ENCODE measurements at places on chromosomes 6 and 20.

- no peak for DNase-seq
Observed at GRCh38 chr6:65706436-65706835, 590 bp downstream of the EYS start.

DNA sequence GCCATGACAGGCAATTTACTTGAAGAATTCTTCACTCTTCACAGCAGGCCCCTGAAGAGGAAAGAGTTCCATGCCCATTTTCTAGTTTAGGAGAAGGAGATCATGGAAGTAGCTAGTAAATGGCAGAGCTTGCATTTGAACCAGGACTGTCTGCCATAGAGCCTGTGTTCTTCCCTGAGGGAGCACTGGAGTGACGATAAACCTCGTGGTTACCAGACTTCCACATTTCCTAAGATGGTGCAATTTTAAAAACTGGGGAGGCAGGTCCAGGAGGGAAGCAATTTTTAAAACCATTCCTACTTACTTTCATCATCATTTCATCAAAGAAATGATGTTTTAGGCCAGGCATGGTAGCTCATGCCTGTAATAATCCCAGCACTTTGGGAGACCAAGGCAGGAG, 36.8 kb downstream of the STK35 start:
- DNase-seq: no peak

DNA sequence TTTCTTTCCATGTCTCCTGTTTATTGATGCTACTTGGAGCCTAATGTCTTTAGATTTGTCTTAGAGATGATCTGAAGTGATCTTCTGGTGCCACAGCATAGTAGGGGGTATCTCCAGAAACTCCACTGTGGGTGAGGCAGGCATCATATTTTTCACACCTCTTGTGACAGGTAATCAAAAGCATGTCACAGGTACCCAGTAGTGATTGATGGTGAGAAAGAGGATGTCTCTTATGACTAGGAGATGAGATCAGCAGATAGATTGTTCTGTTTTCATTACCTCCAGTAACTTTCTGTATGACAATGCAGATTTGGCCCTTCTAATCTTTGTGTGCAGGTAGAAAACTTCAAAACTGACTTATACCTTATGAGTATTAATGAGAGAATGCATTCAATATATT, 13.5 kb downstream of the NCOA7 start:
- DNase-seq: no peak

DNA sequence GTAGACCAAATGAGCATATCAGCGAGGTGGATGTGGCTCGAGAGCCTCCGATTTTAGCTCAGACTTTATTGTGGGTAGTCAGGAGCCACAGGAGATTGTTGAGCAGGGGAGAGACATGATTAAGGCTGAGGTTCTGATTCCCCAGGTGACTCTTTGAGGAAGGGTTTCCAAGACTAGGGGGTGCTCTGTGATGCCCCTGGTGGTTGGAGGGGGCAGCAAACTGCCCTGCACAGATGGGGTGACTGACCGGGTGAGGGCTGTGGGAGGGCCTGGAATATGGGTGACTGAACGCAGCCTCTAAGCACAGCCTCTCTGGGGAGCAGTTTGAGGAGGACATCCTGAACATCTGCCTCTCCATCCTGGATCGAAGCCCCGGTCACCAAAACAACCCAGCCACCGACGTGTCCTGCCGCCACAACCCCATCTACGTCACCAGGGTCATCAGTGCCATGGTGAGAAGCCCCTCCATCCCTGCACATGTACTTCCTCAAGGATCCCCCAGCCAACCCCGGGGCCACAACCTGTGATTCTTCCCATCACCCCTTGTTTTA, 17.0 kb downstream of the TGM6 start:
- no peak for DNase-seq

DNA sequence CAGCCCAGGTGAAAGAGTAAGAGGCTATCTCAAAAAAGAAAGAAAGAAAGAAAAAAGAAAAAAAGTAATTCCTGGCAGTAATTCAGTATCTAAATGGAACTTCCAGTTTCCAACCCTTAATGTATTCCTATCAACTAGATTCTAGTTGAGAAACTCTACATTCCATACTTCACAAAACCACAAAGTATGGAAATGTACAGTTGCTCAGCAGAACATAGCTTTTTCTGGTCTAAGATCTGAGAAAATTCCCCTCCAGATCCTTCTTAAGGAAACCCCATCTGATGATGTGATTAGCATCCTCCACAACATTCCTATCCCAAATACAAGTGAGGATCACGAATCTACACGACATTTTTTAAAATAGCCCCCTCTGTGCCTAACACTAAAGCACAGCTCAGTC, 3.6 kb downstream of the ARMH2 start:
- DNase-seq: no peak

DNA sequence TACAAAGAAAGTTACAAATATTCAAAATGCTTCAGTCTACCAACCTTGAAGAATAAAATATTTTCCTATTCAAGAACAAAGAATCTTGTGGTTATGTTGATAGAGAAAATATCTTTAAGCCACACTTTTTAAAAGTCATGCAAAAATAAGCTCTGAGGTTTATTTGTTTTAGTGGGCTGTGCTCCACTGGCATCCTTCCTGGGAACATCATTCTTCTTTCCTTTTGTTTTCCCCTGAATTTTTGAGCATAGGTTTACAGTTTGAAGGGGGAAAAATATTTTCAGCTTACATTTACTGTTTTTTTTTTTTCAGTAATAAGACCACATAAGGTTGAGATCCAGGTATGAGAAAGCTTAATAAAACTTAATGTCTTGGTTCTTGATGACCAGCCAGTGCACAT, 72.0 kb upstream of the BACH2 start:
- peak; percentile 27 for DNase-seq

DNA sequence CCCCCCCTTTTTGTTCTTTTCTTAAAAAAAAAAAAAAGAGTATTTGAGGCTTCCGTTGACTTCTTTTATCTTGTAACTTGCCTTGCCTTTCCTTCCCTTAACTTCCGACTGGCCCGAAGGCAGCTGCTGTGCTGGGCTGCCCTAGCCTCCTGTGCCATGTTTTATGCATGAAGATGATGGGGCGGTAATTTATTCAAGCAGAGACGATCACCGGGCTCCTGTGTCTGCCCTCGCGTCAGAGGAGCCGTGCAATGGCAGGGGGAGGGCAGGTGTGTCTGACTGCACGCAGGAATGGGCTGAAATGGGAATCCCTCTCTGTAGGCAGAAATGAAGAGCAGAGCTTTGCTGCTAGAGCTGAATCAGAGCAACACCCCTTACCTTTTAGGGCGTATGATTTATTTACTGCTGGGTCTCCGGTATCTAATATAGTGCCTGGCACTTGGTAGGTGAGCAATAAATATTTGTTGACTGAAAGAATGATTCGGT, 106.3 kb upstream of the RIPOR2 start:
- DNase-seq: peak; percentile 53

DNA sequence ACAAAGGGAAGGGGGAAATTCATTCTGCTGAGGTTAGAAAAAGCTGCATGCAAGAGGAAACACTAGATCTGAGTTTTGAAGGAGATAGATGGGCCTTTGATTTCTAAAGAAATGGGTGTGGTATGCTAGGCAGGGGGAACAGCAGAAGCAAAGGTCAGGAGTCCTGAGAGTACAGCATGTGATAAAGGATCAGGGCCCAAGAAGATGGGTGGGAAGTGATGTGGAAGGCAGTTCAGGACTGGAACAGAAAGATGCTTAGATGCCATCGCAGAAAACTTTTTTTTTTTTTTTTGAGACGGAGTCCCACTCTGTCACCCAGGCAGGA, 126.2 kb downstream of the ALDH8A1 start:
- DNase-seq: no peak

DNA sequence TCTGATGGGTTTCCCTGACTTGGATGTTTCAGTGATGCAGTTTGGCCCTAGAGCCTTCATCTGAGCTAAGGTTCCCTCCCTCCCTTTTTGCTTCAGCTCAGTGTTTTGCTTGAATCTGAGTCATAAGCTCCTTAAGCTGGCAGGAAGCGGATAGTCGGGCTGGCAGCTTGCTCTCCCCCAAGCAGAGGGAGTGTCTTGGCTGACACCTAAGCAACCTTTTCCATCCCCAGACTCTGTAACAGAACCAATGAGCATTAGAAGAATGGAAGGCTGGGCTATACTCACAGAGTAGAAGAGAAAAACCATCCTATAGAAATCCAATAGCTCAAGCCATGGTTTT, 98.3 kb downstream of the HAO1 start:
- DNase-seq: peak; percentile 29
